Upper lobe of right lung (tissue), 1 donor: ENCODE measurements at places on chromosomes 5 and 9. TPM values are rescaled to one million over a fixed set of nuclear protein-coding genes. Genes with fewer than 3 reads are reported as not detected.

The SET gene
- total RNA-seq = 227 TPM

- no peak for DNase-seq
These were observed 5.8 kb upstream of the NKD2 start for GRCh38 chr5:1002836-1003235.

The PCDHA3 gene
- total RNA-seq = 1.3 TPM

DNA sequence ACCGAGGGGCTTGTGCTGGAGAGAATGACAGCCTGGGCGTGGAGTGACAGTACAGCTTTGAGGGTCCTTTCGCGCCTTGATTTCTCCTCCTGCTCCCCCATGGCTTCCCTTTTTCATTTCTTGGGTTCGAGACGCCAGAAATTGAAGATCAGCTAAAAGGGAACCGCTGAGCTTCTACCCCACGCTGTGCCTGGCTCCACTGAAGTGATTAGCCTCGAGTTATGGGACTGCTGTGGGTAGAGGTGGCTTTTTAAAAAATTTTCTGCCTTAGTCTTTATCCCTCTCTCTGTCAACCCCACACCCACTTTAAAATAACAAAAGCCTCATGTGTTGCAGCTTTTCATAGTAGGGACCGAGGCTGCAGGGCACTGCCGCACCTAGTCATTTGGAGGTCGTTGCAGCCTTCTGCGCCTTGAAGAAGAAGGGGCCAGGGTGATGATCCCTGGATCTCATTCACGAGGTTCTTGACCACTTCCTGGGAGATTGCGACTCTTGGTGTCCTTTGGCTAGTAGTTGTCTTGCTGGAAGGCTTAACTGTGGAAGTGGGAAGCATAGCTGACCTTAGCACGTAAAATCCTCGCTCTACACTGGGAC lies 603 bp downstream of the PPIP5K2 start:
- DNase-seq = no peak

DNA sequence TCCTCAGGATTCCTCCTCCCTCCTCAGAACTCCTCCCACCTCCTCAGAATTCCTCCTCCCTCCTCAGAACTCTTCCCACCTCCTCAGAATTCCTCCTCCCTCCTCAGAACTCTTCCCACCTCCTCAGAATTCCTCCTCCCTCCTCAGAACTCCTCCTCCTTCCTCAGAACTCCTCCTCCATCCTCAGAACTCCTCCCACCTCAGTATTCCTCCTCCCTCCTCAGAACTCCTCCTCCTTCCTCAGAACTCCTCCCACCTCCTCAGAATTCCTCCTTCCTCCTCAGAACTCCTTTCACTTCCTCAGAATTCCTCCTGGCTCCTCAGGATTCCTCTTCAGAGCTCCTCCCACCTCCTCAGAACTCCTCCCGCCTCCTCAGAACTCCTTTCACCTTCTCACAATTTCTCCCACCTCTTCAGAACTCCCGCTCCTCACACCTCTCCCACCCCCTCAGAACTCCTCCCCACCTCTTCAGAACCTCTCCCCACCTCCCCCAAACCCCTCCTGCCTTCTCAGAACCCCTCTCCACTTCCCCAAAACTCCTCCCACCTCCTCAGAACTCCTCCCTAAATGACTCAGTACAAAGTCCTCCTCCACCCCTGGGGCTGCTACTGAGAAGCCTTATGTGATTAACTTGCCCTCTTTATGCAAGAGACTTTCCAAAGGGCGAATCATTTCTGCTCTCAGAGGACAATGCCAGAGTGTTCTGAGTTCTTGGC lies 23.2 kb downstream of the SLC46A2 start:
- DNase-seq = no peak

The STPG3 gene
- not detected for total RNA-seq

- DNase-seq = no peak
These were observed 20.0 kb downstream of the ERAP2 start for GRCh38 chr5:96896276-96896675.

- DNase-seq = no peak
These were observed 428.3 kb downstream of the KIF4B start for GRCh38 chr5:155441849-155442248.
